ENCODE measurements at places on chromosomes 7 and 10.

GRCh38 chr10:96700374-96701099 lies 19.8 kb downstream of the PIK3AP1 start:
- DNase-seq = no peak

DNA sequence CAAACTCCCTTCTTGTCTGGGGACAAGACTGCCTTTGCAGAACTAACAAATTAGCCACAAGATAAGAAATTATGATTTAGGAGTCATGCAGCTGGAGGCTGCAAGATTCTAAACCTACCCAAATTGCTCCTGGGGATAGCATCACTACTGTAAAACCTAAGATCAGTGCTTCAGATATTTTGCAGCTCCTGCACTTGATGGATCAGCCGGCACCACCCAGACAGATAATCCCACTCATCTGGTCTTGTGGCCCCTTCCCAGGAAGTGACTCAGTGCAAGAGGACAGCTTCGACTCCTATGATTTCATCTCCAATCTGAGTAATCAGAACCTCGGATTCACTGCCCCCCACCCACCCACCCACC lies 181.9 kb downstream of the AKR1D1 start:
- DNase-seq = peak; percentile 32

DNA sequence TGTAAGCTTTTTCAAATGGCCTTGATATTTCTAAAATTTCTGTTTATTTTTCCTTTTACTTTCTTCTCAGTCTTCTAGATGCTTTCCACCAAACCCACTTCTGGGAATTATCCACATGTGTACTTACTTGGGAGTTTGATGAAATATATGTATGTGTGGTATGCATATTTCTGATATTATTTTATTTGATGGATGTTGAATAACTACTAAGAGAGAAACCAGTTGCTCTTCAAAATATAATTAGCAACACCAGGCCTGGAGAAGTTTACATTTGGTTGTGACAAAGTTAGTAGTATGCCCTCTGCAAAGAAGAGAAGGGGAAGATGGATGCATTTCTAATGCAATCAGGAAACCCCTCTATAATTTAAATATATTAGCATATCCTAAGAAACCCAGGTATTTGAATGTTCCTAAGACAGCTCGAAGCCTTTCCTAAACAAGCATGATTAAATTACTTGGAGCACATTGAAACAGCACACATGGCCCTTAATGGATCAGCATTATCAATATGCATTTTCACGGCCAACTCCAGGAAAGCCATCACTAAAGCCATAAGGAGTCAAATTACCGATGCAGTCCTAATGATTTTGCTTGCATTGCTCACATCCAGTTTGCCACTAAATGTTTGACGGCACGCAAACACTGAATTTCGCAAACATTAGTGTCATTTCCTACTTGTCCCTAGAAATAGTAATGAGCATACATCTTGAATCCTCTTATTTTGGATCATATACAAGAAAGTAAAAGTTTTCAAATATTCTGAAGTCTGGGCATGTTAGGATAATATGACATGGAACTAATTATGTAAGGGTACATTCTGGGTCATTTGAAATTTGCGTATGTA lies 393.8 kb downstream of the EXOC4 start:
- no peak for DNase-seq

GRCh38 chr7:110987127-110987693 lies 103.7 kb upstream of the LRRN3 start:
- no peak for DNase-seq

- no peak for DNase-seq
These were observed 179.6 kb upstream of the MKI67 start for GRCh38 chr10:128305601-128306345.

DNA sequence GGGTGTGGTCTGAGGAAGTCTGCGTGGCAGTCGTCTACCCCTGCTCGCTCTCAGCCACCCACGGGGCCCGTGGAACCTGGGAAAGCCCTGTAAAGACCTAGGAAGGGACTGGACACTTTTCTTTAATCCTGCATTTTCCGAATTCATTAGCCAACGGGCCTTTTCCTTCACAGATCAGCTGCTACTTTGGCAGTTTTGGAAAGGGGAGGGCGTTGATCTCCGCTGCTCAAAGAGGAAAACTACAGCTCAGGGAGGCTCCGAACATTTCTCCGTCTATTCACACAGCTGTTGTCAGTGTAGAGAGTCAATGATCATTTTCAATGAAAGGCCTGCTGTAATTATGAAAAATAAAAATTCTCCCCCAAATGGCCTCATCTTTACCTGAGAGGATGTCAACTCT lies 450.1 kb upstream of the MKI67 start:
- no peak for DNase-seq

All from EL (cell line).